ENCODE measurements at places on chromosomes 5 and 9.

DNA sequence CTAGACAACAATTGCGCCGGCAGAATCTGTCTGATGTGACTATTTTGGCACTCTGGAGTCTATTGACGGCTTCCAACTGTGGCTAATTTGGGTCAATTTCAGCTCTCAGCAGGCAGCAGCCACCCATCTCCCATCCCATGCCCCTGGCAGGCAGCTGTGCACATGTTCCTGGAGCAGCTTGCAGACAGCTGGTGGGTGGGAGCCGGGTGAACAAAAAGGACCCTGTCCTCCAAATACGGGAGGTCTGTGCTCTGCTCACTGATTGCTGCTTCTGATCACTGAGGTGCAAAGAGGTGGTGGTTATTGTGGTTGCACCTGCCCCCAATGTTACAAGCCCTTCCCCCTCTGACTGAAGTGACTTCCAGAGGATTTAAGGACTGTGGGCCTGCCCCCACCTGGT is 45.0 kb upstream of the N4BP3 start:
- DNase-seq = no peak

GRCh38 chr5:127031863-127032232 is 1.5 kb upstream of the MARCHF3 start:
- peak; percentile 11 for DNase-seq

- peak; percentile 42 for DNase-seq
Observed at GRCh38 chr9:99411068-99411467, 189.0 kb downstream of the SEC61B start.

- DNase-seq = no peak
Observed at GRCh38 chr5:122494109-122494508, 182.1 kb downstream of the SNCAIP start.

- no peak for DNase-seq
Observed at GRCh38 chr5:142572006-142572405, 113.9 kb downstream of the FGF1 start.

- DNase-seq = no peak
Observed at GRCh38 chr9:128371630-128372117, 500 bp downstream of the URM1 start.

DNA sequence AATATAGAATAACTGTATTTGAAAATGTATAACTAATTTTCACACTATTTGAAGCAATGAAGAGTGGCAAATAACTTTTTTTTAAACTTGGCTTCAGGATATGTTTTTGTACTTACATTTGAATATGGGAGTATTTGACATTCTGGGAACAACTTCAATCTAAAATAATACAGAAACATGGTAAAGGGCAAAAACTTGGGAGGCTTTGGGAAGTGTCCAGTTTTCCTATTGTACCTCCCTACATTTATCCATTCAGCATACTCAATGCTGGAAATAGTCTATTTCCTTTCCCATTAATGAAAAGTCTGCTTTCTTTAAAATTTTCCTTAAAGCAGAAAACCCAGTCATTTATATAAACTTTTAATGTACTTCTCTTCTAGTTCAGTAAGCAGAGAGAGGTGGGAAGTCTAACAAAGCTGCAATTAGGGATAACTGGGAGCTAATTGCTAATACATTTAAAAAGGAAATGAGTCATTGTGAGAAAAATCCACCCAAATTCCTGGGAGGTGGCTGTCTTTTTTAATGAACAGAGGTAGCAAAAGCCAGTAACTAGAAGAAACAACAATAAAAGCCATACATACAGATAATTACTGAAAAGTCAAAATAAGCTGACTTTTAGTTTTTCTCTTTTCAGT is 128.8 kb downstream of the FBN2 start:
- no peak for DNase-seq

- DNase-seq = no peak
Observed at GRCh38 chr5:60339691-60340201, 360.2 kb downstream of the DEPDC1B start.

DNA sequence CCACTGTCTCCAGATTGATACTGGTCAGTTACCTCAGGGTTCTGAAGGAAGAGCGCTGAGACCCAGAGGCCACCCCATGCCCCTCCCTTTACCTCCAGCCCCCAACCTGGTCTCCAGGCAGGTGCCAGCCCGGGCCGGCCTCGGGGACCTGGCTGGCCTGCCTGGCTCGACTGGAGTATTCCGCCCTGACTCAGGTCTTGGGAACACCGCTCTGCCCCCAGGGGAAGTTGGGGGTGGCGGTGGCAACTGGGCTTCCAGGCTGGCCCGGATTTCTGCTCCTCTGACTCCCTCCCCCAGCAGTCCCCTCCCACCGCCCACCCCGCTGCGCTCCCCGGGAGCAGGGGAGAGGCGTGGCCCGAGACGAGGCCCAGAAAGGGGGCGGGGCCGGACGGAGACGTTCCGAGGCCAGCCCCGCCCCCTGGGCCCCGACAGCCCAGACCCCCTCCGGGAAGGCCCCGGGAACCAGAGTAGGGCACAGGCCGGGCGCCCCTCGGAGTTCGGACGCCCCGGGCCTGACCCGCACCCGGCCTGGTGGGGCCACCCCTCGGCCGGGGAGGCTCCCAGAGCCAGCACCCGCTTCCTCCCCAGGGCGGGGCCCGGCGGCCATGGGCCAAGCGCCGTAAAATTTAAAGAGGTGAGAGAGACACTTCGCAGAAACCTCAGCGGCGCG is 82.5 kb upstream of the ZBTB43 start:
- DNase-seq = peak; percentile 86

- DNase-seq = no peak
Observed at GRCh38 chr9:76652894-76653293, 111.3 kb upstream of the PCA3 start.

- no peak for DNase-seq
Observed at GRCh38 chr5:105146867-105147266, 1584.3 kb upstream of the NUDT12 start.

- DNase-seq = no peak
Observed at GRCh38 chr5:417301-418161, 25.4 kb upstream of the EXOC3 start.
